ENCODE measurements at places on chromosomes 1 and 21.

DNA sequence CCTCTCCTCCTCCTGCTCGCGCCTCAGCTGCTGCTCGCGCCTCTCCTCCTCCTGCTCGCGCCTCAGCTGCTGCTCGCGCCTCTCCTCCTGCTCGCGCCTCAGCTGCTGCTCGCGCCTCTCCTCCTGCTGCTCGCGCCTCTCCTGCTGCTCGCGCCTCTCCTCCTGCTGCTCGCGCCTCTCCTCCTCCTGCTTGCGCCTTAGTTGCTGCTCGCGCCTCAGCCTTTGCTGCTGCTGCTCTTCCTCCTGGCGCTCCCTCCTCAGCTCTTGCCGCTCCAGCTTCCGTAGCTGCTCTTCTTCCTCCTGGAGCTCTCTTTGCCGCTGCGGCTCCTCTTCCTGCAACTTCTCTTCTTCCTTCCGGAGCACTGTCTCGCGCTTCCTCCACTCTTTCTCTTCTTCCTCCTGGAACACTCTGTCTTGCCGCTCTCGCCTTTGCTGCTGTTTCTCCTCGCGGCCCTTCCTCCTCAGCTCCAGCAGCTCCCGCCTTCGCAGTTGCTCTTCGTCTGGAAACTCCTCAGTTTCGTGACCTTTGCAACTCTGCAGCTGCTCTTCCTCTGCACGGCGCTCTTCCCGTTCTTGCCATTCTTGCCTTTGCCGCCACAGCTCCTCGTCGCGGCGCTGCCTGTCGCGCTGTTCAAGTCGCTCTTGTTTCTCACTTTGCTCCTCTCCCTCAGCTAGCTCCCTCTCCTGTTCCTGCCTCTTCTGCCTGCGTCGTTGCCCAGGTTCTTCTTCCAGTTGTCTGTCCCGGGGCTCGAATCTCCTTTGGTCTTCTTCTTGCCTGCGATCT lies 3.0 kb downstream of the TCHH start:
- DNase-seq, result no peak

- DNase-seq, result no peak
These were observed 14.2 kb upstream of the RGS4 start for GRCh38 chr1:163055005-163055404.

DNA sequence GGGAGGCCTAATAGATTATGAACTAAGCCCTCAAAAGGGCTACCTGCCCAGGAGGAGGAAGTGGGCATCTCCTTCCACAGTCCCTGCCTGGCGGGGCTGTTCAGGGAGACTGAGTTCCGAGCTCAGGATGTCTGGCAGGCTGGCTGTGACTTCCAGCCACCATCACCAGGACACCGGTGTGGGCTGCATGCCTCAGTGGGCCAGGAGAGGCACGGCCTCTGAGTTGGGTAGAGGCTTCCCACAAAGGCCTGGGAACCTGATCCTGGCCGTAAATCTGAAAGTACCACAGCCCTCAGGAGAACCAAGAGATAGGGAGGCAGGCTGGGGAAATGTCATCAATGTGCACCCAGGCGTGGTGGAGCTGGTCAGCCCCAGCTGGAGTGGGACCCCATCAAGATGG lies 29.1 kb downstream of the NTPCR start:
- DNase-seq, result no peak

- DNase-seq, result no peak
These were observed 126.5 kb downstream of the RHOU start for GRCh38 chr1:228861832-228862180.

DNA sequence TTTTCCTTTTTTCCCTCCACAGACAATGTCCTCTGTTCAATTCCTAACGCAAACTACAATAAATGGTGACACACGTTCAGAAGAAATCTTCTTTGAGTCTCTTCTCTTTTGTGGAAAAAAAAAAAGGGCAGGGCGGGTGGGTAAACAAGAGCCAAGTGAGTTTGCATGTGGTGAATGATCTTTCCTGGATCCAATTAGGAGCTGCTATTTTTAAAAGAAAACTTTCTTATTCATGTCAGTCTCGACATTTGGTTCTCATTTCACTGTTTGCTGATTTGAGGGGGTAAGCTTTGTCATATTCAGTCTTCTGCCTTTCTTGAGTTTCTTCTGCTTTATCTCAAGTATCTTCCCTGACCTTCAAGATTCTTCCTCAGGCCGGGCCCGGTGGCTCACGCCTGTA lies 29.2 kb upstream of the KIF1B start:
- no peak for DNase-seq

- no peak for DNase-seq
These were observed 70.6 kb downstream of the NPHP4 start for GRCh38 chr1:5921671-5922070.

GRCh38 chr1:59318271-59318860 lies 21.5 kb downstream of the FGGY start:
- DNase-seq, result no peak

GRCh38 chr21:46559291-46559983 lies 45.4 kb downstream of the S100B start:
- DNase-seq, result peak; percentile 36

DNA sequence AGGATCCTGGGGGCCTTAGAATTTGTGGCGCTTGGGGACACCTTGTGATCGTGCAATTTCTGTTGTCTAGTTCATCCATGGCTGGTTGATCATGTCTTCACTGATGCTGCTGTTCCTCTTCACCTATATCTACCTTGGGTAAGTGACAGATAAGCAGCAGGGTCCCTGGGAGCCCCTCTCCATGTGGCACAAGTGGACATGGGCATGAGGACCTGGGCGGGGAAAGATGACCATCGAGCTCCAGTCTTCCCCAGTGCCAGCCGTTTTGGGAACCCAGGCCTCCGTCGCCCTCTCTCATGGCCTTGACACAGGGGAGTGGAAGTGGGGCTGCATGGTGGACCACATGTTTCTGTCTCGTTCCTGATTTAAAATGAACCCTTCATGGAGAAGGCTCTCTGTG lies 17.6 kb downstream of the PSEN2 start:
- no peak for DNase-seq

DNA sequence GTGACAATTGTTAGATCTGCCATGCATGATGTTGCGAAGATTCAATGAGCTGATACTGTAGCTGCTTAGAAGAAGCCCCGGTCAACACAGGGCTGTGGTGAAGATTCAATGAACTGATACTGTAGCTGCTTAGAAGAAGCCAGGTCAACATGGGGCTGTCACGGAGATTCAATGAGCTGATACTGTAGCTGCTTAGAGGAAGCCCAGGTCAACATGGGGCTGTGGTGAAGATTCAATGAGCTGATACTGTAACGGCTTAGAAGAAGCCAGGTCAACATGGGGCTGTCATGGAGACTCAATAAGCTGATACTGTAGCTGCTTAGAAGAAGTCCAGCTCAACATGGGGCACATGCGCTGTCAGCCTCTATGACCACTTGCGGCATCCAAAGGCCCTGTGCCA lies 18.8 kb upstream of the BACE2 start:
- DNase-seq, result no peak

DNA sequence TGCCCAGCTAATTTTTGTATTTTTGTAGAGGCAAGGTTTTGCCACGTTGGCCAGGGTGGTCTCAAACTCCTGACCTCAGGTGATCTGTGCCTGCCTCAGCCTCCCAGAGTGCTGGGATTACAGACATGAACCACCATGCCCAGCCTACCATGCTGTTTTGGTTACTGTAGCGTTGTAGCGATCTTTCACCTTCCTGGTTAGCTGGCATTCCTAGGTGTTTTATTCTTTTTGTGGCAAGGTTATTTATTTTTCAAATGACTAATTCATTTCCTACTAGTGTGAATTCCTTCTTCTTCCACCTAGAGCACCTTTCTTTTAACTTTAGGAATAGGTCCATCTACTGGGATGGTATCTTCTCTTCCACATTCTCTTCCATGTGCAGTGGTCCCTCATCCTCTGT lies 29.3 kb downstream of the TMEM200B start:
- no peak for DNase-seq

GRCh38 chr1:151621351-151621750 lies 9.5 kb downstream of the SNX27 start:
- DNase-seq, result no peak

DNA sequence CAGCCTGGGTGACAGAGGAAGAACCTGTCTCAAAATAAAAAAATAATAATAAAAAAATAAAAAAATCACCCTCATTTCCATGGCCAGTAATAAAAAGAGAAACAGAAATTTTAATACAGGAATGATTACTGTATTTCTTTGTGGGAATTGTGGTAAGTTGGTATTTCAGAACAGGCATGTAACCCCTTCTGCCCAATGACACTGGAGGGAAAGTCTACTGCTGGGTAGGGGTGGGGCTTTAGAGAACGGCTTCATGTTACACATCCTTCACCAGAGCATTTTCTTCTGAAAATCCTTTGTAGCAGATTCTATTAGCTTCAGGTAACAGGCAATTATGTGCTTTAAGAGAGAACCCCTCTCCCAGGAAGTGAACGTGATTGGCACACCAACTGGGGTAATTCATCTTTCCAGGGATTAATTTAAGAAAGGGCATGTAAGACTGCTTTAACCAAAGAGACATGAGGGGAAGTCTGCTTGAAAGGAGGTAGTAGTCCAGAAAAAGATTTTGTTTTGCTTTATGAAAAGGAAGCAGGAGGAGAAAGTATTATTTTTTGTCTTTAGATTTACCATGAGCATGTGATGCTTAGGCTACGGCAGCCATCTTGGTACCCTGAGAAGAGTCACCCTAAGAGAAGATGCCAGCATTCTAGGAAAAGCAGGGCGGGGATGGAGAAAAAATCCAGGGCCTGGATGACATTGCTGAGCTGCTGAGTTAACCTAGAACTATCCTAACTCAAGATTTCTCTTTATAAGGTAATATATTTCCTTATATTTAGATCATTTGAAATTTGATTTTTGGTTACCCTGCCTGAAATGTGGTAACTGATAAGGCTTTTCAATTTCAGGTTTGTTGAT lies 57.7 kb upstream of the DPT start:
- no peak for DNase-seq
